SJCRH30 (cell line): ENCODE measurements at places on chromosomes 3 and 15. TPM values are rescaled to one million over a fixed set of nuclear protein-coding genes. Genes with fewer than 3 reads are reported as not detected.

Gene GNAT1
- 0.14 TPM in 1 of 2 replicates, not detected in the other for total RNA-seq

Gene ZXDC
- total RNA-seq, result 15.9 and 17.2 TPM in 2 replicates

Gene MKRN3
- 4.8 and 4.9 TPM in 2 replicates for total RNA-seq

Gene PDZRN3
- 27.3 and 29.5 TPM in 2 replicates for total RNA-seq

Gene PRKCD
- 4.1 and 4.6 TPM in 2 replicates for total RNA-seq

Gene OIP5
- total RNA-seq, result 33.7 and 37.8 TPM in 2 replicates

Gene SLC2A2
- not detected in 2 replicates for total RNA-seq

- no peaks in the 10 kb centered on the region for H3K36me3 ChIP-seq
- no peaks in the 10 kb centered on the region for H3K27me3 ChIP-seq
- H3K4me1 ChIP-seq, result no peaks in the 10 kb centered on the region
- no peak overlapping the region for H3K27ac ChIP-seq
Observed at GRCh38 chr3:43222590-43222989, 63.8 kb upstream of the SNRK start.

DNA sequence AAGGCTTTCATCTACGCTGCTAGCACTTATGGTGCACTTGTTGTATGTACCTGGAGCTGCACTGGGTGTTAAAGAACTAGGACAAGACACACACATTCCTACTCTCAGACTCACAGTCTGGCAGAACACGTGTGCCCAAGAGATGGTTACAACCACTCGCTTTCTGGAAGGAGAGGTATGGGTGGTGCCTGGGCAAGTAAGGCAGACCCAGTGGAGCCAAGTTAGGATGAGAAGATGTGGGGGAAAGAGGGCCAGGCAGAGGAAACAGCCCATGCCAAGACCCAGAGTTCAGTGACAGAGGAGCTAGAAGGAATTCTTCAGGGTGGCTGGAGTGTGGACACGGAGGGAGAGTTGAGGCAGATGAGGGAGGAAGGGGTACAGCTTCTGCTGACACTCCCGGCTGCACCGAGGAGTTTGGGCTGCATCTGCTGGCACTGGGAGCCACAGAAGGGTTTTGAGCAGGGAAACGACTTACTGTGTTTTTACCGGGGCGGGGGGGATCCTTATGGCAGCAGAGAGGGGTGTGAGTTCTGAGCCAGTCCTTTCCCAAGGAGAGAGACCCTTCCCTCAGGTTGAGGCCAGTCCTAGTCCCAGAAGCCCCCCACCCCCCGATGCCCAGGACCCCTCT, 59.0 kb downstream of the GRIP2 start:
- H3K36me3 ChIP-seq, result no peaks in the 10 kb centered on the region; the same call in 1 of the 2 replicates
- no peak overlapping the region for H3K27ac ChIP-seq
- no peaks in the 10 kb centered on the region for H3K4me1 ChIP-seq
- no peak overlapping the region for H3K4me3 ChIP-seq
- no peak for DNase-seq

DNA sequence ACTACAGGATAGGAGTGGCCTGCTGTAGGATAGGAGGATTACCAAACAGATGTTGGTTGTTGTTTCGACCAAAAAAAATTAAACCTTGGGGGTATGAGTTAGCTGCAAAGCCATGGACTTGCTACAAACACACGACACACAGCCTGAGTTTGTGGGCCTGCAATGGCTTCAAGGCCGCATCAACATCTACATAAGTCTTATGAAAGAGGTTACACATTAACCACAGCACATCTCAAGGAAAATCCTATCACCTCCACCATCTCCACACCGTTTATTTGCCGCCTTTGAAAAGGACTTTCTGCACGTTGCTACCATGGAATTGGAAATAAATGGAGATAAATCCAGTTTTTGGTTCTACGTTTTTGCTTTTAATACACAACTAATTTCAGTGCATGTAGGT, 23.0 kb downstream of the LRIG1 start:
- H3K27me3 ChIP-seq, result no peaks in the 10 kb centered on the region
- no peaks in the 10 kb centered on the region for H3K36me3 ChIP-seq
- H3K27ac ChIP-seq, result no peak overlapping the region
- no peak for DNase-seq
- H3K4me1 ChIP-seq, result peaks cover 2% of the 10 kb centered on the region

DNA sequence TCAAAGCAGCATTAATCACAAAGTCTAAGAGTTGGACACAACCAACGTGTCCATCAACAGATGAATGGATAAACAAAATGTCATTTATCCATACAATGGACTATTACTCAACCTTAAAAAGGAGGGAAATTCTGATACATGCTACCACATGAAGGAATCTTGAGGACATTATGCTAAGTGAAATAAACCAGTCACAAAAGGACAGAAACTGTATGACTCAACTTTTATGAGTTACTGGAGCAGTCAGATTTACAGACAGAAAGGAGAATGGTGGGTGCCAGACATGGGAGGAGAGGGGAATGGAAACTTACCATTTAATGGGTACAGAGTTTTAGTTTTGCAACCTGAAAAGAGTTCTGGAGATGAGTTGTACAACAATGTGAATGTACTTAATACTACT, 43.0 kb upstream of the SEC13 start:
- H3K36me3 ChIP-seq, result no peaks in the 10 kb centered on the region
- DNase-seq, result no peak
- no peak overlapping the region for H3K4me3 ChIP-seq
- no peaks in the 10 kb centered on the region for H3K4me1 ChIP-seq
- no peaks in the 10 kb centered on the region; the same call in 1 of the 2 replicates for H3K27me3 ChIP-seq

- H3K4me3 ChIP-seq, result no peak overlapping the region
- no peaks in the 10 kb centered on the region for H3K27me3 ChIP-seq
- DNase-seq, result no peak
- H3K27ac ChIP-seq, result no peak overlapping the region
Observed at GRCh38 chr15:38862099-38862498, 297.5 kb upstream of the RASGRP1 start.

DNA sequence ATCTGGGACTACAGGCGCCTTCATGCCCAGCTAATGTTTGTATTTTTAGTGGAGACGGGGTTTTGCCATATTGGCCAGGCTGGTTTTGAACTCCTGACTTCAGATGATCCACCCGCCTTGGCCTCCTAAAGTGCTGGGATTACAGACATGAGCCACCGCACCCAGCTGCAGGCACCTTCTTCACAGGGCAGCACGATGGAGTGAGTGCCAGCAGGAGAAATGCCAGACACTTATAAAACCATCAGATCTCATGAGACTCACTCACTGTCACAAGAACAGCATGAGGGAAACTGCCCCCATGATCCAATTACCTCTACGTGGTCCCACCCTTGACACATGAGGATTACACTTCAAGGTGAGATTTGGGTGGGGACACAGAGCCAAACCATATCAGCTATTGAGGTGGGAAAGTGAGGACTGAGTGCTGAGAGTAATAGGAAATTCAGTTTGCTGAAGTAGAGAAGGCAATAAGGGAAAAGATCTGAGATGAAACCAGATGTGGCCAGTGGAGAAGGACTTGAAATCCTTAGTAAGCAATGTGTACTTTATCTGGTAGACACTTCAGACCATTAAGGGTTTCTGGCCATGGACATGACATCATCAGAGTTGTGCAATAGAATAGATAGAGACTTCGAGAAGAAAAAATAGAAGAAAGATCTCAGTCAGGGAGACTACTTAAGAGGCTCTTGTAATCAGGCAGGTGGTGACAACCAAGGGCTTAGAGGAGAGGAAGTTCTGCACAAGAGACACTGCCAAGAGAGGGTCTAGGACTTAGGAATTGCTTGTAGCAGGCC, 18.1 kb upstream of the ATP13A5 start:
- no peaks in the 10 kb centered on the region for H3K36me3 ChIP-seq
- DNase-seq, result no peak
- no peak overlapping the region for H3K4me3 ChIP-seq

DNA sequence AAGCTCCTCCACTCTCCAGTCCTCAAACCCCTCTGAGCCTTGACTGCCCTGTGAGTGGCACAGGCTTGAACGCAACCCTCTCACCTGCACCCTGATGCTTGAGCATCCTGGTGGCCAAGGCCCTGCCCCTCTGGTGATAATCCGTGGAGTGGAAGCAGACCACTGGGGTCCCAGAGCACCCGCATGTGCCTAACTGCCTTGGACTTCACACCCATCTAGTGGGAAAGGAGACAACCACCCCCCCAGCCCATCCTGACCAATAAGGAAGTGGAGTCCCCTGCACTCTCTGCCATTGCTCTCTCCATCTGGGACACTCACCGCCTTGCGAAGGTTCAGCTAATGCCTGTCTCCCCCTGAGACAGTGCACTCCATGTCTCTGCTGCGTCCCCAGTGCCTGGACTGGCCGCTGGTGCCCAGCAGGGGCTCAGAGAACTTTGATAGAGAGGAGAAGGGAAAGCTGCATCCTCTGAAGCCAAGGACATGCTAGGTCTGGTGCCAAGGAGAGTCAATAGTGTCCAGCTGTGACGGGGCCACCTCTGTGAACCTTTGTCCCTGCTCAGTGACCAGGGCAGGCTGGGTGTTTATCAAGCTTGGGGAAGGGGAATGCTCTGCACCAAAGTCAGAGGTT, 3.4 kb downstream of the KLF15 start:
- no peak overlapping the region for H3K4me3 ChIP-seq
- no peak overlapping the region for H3K27ac ChIP-seq
- H3K27me3 ChIP-seq, result no peaks in the 10 kb centered on the region
- no peaks in the 10 kb centered on the region for H3K36me3 ChIP-seq
- no peaks in the 10 kb centered on the region for H3K4me1 ChIP-seq
- DNase-seq, result no peak

DNA sequence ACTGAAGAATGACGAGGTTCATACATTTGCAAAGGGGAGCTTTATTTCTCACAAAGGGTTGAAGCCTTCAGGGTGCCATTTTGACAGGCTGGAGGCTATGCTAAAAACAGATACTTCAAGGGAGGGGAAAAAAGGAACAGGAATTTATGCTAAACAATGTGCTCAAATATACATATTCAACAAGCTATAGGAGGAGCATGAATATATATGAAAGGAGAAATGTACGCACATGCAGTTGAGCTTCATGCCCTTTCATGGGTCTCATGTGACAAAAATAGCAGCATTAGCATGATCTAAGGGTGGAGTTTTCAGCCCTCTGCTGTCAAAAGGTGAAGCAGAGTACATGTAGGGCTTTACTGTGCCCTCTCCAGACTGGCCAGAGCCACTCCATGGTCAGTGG, 44.3 kb upstream of the FSIP1 start:
- peaks cover 7% of the 10 kb centered on the region; the same call in 1 of the 2 replicates for H3K4me1 ChIP-seq
- no peak for DNase-seq
- H3K27ac ChIP-seq, result no peak overlapping the region
- no peaks in the 10 kb centered on the region for H3K27me3 ChIP-seq
- no peaks in the 10 kb centered on the region for H3K36me3 ChIP-seq

- no peaks in the 10 kb centered on the region for H3K27me3 ChIP-seq
- H3K4me1 ChIP-seq, result no peaks in the 10 kb centered on the region
- H3K27ac ChIP-seq, result no peak overlapping the region
- H3K4me3 ChIP-seq, result no peak overlapping the region
- no peak for DNase-seq
- H3K36me3 ChIP-seq, result no peaks in the 10 kb centered on the region
Observed at GRCh38 chr3:153008226-153008625, 153.8 kb upstream of the RAP2B start.

DNA sequence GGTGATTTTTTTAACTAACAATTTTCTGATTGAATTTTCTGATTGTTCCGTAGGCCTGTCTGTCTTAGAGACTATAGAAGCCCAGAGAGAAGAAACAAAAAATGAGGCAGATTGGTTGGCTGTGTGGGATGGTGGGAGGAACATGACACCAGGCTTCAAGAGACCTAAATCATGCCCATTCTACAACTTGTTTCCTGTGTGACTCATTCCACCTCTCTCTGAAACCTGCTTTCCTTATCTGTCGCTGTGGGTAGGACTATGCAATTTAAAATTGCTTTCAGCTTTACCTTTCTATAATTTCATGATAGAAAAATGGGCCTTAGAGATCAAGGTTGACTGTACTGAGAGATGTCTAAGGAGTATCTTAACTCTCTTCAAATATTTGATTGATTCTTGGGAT, 44.5 kb downstream of the OXNAD1 start:
- no peak for DNase-seq
- no peak overlapping the region for H3K4me3 ChIP-seq
- H3K27ac ChIP-seq, result no peak overlapping the region
- H3K27me3 ChIP-seq, result no peaks in the 10 kb centered on the region

- peaks cover 4% of the 10 kb centered on the region for H3K4me1 ChIP-seq
- no peaks in the 10 kb centered on the region for H3K36me3 ChIP-seq
- H3K27ac ChIP-seq, result no peak overlapping the region
- H3K27me3 ChIP-seq, result no peaks in the 10 kb centered on the region
- H3K4me3 ChIP-seq, result no peak overlapping the region
Observed at GRCh38 chr15:52005748-52006701, 13.0 kb upstream of the MAPK6 start.

- no peaks in the 10 kb centered on the region for H3K36me3 ChIP-seq
- H3K27ac ChIP-seq, result peak overlapping the region; percentile 87
- peak overlapping the region; percentile 13; the same call in 1 of the 2 replicates for H3K4me3 ChIP-seq
- peak; percentile 91 for DNase-seq
- no peaks in the 10 kb centered on the region for H3K27me3 ChIP-seq
Observed at GRCh38 chr3:101936419-101937356, 87.4 kb downstream of the NFKBIZ start.

DNA sequence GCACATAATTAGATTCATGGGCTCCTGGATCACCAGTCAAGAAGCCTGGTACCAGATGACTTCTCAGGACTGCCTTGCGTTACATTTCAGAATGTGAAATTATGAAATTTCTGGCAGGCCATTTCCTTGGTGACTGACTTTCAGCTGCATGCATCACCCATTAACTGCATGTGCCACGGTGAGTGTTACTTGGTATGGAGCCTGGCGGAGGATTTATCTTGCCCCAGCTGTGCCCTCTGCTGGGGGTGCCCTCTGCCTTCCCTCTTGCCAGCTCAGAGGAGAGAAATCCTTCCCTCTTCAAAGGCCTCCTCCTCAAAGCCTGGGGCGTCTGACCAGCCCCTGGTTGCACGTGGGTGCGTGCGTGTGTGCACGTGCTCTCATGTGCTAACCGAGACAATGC, 57.7 kb upstream of the CTSH start:
- H3K27me3 ChIP-seq, result no peaks in the 10 kb centered on the region
- DNase-seq, result no peak
- H3K4me3 ChIP-seq, result no peak overlapping the region
- no peak overlapping the region for H3K27ac ChIP-seq
- H3K4me1 ChIP-seq, result peaks cover 23% of the 10 kb centered on the region

DNA sequence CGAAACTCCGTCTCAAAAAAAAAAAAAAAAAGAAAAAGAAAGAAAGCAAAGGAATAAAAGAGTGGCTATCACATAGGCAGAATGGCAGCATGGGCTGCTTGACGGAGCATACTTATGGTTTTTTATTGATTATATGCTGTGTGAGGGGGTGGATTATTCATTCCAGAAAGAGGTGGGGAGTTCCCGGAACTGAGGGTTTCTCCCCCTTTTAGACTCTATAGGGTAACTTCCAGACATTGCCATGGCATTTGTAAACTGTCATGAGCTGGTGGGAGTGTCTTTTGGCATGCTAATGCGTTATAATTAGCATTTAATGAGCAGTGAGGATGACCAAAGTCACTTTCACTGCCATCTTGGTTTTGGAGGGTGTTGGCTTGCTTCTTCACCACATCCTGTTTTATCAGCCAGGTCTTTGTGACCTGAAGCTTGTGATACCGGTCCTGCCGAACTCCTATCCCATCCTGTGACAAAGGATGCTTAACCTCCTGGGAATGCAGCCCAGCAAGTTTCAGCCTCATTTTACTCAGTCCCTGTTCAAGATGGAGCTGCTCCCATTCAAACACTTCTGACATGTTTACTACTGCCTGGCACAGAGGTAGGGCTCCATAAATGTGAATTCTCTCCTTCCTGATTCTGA, 15.8 kb upstream of the ABHD17C start:
- H3K4me3 ChIP-seq, result no peak overlapping the region
- DNase-seq, result no peak
- no peaks in the 10 kb centered on the region for H3K36me3 ChIP-seq
- H3K27me3 ChIP-seq, result no peaks in the 10 kb centered on the region
